ENCODE measurements at places on chromosomes 12 and 14.

GRCh38 chr12:83092129-83092528 lies 405.4 kb downstream of the TMTC2 start:
- DNase-seq = no peak

DNA sequence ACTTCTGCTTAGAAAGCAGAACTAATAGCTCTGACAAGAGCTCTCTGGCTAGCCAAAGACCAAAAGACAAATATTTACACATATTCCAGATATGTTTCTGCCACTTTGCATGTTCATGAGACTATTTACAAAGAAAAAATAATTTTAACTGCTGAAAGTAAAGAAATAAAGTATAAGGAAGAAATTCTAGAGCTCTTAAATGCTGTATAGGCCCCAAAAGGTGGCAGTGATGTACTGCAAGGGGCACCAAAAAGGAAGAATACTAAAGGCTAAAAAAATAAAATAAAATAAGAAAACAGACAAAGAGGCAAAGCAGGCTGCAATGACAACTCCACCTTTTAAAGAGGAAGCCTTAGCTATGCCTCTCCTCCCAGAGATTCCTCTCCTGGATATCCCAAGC lies 23.0 kb downstream of the KLRK1 start:
- no peak for DNase-seq

DNA sequence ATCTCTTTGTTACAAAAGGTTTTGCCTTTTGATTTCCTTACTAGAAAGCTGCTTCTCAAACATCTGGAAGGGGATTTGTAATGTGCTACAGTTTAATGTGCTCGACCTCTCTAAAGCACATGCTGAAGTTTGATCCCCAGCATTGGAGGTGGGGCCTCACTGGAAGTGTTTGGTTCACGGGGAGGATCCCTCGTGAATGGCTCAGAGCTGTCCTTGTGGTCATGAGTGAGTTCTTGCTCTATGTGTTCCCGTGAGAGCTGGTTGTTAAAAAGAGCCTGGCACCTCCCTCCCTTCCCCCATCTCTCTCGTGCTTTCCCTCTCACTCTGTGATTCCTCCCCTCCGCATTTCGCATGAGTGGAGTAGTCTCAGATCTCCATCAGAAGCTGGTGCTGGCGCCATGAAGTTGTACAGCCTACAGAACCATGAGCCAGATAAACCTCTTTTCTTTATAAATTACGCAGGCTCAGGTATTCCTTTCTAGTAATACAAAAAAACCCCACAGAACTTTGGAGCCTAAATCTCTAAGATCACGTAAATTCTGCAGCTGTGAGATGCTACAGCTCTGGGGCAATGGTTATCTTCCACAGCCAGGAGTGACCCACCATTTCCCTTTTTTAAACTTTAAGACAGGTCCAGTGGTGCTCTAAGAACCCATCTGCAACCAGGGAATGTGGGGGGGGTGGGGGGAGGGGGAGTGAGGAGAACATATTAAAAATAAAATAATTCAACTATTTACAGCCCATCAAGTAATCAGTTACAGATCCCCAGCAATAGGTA lies 214.4 kb downstream of the FOXN3 start:
- DNase-seq = no peak

- no peak for DNase-seq
Measured at GRCh38 chr12:58249610-58250009, 308.2 kb downstream of the ATP23 start.

- DNase-seq = no peak
Measured at GRCh38 chr12:117470804-117471203, 109.4 kb upstream of the NOS1 start.

DNA sequence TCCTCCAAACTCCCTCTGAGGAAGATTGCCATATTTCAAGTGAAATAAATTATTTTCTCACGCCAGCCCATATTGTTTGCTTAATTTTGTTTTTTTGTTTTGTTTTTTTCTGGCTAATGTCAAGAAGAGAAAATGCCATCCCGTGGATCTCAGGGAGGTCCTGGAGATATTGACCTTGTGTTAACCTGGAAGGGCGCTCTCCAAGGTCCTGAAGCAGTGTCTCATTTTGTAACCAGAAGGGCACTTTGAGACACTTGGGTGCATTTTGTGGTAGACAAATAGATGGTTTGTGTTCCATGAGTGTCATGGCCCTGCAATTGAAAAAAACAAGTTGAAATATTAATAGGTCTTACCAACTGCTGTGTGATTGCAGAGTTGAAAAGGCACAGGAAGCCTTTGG lies 268.9 kb downstream of the SUDS3 start:
- no peak for DNase-seq

- no peak for DNase-seq
Measured at GRCh38 chr14:69775012-69775411, 8.1 kb downstream of the SRSF5 start.

DNA sequence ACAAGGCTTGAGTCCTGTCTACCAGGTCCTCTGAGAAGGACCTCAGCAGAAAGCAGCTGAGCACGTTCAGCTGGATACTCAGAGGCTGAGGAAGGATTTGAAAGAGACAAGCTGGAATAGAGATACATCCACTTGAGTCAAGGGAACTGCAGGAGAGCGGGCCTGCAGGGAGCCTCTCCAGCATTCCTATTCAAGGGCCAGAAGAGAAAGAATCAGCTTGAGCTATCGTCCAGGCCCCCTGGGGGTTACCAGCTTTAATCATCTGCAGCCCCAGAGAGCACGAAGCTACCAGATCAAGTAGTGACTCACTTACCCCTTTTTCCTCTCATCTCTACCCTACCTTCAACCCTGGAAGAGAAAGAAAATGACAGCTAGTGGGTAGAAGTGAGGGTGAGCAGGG lies 80.9 kb downstream of the NDUFA12 start:
- no peak for DNase-seq
